CD4-positive, alpha-beta T cell treated with Interleukin-17A for 1 hour (primary cell): ENCODE measurements at places on chromosomes 1 and 21.

DNA sequence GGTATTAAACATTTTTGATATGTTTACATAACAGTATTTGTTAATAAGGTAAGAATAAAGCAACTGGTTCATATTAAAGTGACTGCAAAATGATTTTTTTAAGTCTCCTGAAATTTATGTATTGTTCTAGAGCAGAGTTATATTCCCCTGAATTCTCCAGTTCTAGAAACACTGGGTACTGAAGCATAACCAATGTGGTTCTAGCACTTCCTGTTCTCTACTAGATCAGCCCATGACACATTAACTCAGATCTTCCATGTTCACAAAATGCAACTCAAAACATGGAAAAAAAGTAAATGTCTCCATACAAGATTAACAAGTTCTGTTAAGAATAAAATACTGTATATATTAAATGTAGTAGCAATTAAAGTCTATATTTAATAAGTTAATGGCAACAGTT lies 3.9 kb downstream of the NEGR1 start:
- DNase-seq = no peak

DNA sequence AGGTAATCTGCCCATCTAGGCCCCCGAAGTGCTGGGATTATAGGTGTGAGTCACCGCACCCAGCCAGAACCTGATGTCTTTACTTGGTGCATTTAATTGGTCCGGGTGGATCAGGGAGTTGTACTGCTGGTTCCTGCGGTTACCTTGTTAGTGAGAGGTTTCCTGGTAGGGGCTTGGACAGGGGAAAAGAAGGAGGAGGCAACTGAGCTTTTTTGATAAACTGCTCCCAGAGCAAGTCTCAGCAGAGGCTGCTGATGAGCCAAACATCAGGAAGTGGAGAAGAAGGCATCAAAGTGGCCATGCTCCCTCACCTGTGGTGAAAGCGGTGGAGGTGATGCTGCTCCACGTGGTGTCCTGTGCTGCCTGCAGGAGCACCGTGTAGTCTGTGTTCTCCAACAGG lies 161.5 kb upstream of the KIAA0040 start:
- no peak for DNase-seq

DNA sequence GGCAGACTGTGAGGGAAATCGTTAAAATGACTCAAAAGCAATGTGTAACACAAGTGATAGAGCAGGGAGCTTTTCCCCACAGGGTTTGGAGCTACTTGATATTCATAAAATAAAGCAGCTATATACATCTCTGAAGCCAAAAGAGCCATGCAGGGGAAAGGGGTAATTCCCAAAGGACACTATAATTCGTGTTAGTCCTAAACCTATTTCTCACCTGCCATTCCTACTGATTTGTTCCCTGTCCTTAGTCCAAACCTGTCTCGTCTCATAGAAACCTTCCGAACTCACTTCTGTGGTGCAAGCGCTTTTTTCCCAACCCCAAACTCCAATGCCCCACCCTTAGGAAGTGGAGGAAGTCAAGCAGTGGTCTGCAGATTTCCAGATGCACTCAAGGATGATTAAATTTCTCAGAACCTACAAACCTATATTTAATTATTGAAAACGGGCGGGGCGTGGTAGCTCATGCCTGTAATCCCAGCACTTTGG lies 946 bp upstream of the HNRNPR start:
- DNase-seq = no peak

- no peak for DNase-seq
Measured at GRCh38 chr1:218874313-218874712, 299.4 kb upstream of the LYPLAL1 start.

- no peak for DNase-seq
Measured at GRCh38 chr1:186880982-186881381, 52.2 kb downstream of the PLA2G4A start.

DNA sequence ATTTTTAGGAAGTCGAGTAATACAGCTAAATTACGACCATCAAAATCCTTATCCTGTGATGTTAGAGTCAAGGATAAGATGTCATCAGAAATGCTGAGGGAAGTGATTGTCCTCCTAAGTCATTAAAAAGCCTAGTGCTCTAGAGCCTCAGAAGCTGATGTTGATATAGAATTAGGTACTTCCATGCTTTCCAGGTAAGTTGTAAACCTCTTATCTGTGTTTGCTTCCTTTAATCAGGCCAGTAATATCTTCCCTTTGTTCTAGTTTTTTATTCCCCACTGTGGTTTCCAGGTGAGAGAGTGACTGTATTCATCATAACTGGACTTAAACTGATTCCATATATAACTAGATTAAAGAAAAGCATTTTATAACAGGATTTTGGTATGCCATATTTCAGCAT lies 44.4 kb downstream of the SMG7 start:
- DNase-seq = no peak

GRCh38 chr21:45539046-45539795 lies 3.0 kb downstream of the SLC19A1 start:
- DNase-seq = no peak

- no peak for DNase-seq
Measured at GRCh38 chr1:219731771-219732170, 118.9 kb upstream of the ZC3H11B start.

- no peak for DNase-seq
Measured at GRCh38 chr1:56868761-56869160, 14.2 kb downstream of the C8A start.

- DNase-seq = no peak
Measured at GRCh38 chr1:202982715-202983430, 15.8 kb upstream of the CYB5R1 start.

DNA sequence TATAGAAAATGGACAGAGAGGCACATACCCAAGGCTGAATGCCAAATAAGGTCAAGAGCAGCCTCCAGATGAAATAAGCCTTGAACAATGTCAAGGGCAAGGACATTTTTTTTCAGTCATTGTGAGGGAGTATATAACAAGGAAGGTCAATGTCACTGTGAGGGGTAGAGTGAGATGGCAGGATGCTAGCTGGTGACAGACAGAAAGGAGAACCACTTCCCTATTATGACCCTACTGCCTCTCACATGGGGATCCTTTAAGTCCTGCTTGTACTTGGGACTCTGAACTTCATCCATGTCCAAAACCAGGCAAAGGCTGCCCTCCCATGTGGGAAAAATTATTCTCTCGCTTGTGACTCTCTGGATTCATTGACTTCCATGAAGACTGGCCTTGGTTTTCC lies 119.5 kb upstream of the COA6 start:
- no peak for DNase-seq

- DNase-seq = no peak
Measured at GRCh38 chr1:15311880-15312279, 64.9 kb downstream of the FHAD1 start.

DNA sequence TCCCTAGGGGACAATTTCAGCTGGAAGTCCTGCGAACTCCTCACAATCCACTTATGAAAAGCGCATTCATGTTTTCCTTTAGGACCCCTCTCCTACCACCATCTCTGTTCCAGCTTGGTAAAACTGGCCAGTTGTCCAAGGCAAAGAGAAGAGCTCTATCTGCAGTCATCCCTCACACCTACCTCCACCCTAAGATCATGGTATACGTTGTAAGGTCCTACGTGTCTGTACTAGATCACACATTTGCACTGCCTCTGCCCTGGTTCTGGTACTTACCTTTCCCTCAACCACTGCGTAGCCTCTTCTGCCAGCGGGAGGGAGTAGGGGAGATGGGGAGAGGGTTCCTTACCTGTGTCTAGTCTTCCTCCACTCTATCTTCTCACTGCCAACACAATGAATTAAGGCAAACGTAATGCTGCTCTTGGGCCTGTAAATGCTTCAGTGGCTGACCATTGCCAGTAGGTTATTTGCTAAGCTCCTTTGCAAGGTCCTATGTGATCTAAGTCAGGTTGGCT lies 739 bp upstream of the NUP133 start:
- DNase-seq = no peak

GRCh38 chr1:228393268-228393701 lies 13.3 kb downstream of the TRIM11 start:
- no peak for DNase-seq

DNA sequence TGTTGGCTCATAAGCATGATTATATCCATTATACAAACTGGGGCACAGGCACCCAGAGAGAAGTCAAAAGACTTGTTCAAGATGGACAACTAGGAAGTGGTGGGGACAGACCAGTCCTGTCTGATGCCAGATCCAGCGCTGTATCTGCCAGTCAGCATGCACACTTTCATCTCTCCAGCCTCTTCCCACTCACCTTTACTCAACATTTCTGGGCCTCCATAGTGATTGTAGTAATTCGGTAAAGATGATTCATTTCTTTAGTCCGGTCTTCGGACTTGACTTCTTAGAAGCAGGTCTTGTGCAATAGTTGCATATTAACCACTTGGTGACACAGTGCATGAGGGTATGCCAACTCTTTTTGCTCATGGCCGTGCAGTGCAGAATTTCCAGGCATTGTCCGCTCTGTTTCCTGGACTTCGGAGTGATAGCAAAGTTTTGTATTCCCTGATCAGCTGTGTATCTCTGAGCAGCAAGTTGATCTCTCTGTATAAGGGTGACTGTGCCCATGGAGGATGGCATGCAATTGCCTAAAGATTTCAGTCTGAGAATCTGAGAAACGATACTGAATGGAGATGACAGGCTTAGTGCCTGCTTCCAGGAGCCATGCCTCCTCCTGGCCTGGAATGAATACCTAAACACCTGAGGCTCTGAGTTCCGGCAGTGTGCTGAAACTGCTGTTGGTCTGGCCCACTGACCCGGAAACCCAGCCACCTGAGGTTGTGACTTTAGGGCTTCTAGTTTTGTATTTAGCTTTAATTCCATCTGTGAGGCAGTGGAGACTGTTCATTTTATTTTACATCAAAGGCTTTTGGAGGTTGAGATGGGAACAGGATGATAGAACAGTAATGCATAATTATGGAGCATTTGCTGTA lies 39.0 kb downstream of the GALNT2 start:
- no peak for DNase-seq

- DNase-seq = no peak
Measured at GRCh38 chr21:43786807-43787440, 2.5 kb upstream of the RRP1 start.

DNA sequence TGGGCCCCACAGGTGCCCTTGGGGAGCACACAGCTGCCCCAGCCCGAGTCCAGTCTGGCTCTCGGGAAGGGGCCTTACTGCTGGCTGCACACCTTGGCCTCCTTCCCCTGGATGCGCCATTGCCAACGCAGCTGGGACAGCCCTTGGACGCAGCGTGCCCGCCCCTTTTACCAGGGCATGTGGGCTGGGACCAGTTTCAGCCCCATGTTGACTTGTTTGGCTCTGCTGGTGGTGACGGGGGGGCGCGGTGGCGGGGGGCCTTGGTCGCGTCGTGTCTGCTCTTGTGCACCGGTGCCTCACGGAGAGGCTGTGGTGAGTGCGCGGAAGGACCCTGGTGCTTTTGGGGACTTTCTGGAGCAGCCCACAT lies 19.6 kb downstream of the SKI start:
- DNase-seq = no peak

DNA sequence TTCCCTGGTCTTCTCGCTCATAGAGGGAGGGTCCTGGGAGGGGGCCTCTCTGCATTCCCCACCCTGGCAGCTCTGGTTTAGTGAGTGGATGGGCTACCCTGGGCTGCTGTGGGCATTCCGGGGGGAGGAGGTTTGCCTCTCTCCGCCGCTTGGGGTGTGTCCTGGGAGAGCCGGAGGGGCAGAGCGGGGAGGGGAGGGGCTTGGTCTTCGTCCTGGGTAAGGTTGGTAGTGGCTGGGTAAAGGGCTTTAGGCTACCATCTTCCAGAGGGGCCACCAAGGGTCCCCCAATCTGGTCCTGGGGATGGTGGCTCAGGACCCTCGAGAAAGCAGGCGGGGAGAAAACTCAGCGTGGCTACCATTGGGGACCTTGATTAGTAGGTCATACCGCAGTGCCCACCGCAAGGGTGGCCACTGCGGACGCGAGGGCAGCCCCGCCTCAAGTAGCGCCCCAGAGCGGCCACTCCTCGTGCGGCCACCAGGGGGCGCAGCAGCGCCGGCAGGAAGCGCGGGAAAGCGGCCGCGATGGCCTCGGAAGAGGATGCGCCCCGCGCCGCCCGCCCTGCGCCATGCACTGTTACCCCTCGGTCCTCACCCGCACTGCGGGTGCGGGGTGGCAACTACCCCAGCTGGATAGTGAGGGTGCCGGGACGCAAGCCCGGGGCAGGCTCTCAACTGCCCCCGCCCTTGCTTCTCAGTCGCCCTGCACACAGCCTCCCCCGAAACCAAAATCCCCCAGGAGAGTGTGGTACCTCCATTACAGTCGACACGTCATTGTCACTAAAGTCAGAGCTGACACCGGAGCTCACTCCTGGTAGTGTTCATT lies 44.1 kb upstream of the SLC25A33 start:
- peak; percentile 59 for DNase-seq

- DNase-seq = no peak
Measured at GRCh38 chr1:67676946-67677345, 8.1 kb upstream of the GADD45A start.

- no peak for DNase-seq
Measured at GRCh38 chr1:29424266-29424665, 187.9 kb downstream of the PTPRU start.

DNA sequence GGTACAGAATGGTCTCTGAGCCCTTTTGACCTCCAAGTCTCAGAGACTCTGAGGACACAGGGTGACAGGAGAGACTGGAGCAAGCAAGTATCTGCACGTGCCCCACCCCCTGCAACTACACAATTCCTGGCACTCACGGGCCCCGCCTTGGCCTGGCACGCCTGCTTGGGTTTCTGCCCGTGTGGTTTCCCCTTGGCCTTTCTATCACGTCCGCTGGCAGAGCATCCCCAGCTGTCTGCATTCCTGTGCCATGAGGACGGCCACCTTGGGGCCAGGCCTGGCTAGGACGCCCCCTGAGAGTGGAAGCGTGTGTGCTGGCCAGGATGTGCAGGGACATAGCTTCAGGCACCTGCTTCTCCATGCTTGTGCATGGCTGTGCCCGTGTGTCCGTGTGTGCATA lies 14.3 kb upstream of the EDN2 start:
- no peak for DNase-seq

DNA sequence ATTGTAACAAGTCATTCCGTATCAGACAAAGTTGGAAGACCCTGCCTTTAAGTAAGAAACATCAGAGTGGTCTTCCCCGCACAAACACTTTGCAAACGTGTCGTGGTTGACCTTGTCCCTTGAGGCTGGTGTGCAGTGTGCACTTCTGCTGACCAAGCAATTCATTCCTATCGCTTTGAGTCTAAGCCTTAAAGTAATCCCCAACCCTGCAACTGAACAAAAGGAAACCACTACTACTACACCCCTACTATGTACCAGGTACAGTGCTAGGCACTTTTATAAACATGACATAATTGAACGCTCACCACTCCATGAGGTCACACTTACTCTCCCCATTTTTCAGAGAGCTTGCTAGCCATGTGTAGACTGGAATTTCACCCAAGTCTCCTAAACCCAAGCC lies 10.6 kb downstream of the ITPKB start:
- DNase-seq = peak; percentile 51

GRCh38 chr1:25550683-25551310 lies 7.4 kb downstream of the LDLRAP1 start:
- DNase-seq = no peak

DNA sequence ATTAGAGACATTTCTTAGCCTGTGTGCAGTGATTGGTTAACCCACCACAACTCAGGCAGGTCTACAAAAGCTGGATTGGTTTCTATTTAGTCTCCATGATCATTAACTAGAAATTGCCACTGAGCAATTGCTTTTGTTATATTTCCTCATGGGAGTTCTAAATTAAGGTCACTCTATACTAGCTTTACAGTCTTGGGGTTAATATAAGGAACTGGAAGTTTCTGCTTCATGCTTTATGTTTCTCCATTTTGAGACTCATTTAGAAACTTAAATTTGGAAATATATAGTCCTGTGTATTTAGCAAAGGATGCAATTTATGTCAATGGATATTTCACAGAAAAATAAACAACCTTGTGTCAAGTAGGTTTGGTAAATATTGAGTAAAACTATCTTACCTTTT lies 137.5 kb downstream of the HLX start:
- no peak for DNase-seq
